ENCODE measurements at places on chromosomes 3 and 15.
A peak's percentile ranks its signal among the peaks of the same experiment; 100 is the strongest.

GRCh38 chr15:50500352-50500751 lies 46.1 kb downstream of the USP50 start:
- no peak for DNase-seq

DNA sequence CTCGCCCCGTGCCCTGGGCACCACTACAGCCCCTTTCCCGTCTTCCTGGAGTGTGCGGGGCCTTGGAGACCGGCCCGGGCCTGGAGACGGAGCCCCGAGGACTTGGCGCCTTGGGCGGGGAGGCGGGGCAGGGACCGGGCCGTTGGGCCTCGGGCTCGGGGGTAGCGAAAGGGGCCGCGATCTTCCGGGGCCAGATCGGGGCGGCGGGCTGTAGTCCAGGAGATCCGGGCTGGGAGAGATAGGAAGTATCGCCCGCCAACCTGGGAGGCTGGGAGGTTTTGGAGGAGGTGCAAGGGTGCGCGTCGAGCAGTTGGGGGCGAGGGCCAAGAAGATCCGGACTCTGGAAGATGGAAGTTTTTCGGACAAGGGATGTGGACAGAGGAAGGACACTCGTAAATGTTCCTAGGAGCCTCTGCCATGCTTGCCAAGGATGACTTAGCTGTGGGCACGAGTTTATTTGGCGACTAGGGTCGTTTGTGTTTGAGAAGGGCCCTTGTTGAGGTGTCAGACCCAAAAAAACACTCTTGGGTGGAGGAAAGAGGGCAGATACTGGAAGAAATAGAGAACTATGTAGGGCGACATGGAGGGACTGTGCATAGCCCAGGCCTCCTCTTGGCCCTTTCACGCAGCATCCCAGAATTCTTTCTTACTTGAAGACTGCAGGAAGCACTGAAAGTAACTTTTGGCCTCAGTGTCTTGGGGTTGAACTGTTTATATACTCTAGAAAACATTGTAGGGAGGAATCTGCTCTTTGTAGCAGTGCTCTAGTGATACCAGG lies 712 bp downstream of the RTF1 start:
- DNase-seq: no peak

GRCh38 chr15:95501865-95502264 lies 828.6 kb upstream of the NR2F2 start:
- no peak for DNase-seq

DNA sequence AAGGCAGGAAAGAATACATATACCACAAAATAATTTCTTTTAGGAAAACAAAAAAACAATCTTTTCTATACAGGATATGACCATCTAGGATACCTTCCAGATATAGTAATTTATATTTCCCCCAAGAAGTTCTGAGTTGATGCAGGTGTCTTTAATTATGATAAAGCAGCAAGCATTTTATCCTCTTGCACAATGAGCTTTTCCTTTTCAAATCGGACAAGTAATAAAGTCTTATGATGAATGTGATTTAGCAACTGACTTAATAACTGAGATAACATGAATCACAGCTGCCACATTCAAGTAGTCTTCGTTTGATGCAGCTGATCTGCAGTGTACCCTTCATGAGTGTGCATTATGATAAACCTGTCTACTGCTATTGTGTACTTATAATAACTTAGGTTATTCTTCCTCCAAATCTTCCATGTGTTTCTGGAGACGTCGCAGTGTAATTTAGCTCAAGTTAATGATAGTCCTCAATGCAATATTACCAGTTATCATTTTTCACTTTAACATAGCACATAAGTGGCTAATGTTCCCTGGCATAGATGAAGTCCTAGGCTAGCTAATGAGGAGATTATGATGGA lies 260.3 kb upstream of the MRPL3 start:
- DNase-seq: no peak

DNA sequence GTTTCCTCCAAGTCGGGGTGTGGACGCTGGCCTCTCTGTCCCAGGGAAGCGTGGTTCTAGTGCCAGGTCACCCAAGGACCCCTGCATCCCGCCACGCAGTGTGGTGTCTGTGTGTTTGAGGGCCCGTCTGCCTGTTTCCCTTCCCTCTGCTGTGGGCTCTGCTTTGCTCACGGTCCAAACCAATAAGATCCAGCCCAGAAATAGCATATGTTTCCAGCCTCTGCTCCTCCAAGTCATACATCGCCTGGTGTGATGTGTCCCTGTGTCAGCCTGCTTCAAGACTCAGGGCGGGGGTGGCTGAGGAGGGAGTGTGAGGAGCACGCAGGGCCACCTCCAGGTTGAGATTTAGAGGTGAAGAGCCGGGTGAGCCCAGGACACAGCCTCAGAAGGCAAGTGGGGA lies 21.9 kb upstream of the RPL29 start:
- no peak for DNase-seq

- no peak for DNase-seq
These were observed 229.4 kb upstream of the TOPAZ1 start for GRCh38 chr3:44012160-44012899.

DNA sequence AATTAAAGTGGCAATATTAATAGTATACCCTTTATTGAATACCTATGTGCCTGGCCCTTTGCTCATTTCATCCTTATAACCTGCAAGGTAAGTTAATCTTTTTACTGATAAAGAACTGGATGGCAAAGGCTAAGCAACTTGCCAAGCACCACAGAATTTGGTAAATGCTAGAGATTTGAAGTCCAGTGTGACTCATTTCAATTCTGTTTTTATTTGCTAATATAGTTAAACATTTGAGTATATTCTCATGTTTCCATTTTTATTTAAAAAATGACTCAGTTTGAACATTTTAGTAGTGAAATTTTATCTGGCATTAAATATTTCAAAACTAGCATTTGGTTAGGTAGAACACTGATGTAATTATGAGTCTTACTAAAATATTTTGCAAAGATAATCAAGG lies 11.3 kb downstream of the PFN2 start:
- DNase-seq: no peak

- DNase-seq: no peak
These were observed 86.4 kb upstream of the TTBK2 start for GRCh38 chr15:43006991-43007390.

DNA sequence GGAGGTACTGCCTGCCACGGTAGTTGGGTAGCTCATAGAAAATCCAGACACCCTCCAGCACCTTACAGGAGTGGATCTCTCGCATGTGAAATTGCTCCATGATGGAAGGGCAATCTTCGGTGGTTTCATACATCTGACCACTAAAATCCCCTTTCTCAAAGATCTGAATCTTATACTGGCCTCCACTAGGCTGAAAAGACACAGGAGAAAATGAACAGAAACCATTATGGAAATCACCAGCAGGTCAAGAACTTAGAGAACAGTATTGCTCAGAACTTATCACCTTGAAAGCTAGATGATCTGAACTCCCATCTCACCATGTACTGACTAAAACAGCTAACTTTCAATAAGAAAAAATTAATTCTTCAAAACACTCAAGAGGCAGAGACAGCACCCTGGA lies 5.4 kb downstream of the CRYGS start:
- no peak for DNase-seq

GRCh38 chr15:70308011-70308734 lies 210.5 kb upstream of the TLE3 start:
- no peak for DNase-seq

DNA sequence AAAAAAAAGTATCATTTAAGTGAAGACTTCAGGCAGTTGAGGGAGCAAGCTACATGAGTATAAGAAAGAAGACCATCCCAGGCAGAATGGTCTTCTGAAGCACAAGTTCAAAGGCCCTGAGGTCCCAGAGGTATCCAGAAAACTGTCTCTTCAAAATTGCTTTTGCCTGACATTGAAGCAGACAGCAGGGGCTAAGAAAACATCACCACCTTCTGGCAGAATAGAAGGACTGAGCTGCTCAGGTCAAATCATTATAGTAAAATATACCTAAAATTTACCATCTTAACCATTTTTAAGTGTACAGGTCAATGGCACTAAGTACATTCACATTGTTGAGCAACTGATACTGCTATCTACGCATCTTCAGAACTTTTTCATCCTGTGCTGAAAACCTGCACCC lies 16.4 kb downstream of the GPR160 start:
- DNase-seq: no peak

GRCh38 chr3:150589759-150590158 lies 13.4 kb upstream of the SELENOT start:
- no peak for DNase-seq

- peak; percentile 76 for DNase-seq
These were observed 102.8 kb downstream of the IL12A start for GRCh38 chr3:160091441-160091840.

GRCh38 chr3:43855674-43856299 lies 165.0 kb downstream of the ABHD5 start:
- DNase-seq: peak; percentile 23

- DNase-seq: no peak
These were observed 100.6 kb downstream of the KLHL25 start for GRCh38 chr15:85694091-85694490.

- no peak for DNase-seq
These were observed 8.5 kb downstream of the CRBN start for GRCh38 chr3:3170998-3171397.

GRCh38 chr3:8835385-8835784 lies 66.0 kb upstream of the OXTR start:
- peak; percentile 10 for DNase-seq

DNA sequence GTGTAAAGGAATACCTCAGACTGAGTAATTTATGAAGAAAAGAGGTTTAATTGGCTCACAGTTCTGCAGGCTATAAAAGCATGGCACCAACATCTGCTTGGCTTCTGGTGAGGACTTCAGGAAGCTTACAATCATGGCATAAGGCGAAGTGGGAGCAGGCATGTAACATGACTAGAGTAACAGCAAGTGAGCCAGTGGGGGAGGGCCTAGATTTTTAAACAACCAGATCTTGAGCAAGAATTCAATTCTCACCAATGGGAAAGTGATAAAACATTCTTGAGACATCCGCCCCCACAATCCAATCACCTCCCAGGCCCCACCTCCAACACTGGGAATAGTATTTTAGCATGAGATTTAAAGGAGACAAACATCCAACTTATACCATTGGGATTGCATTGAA lies 44.2 kb upstream of the BCL2A1 start:
- no peak for DNase-seq

GRCh38 chr15:31081588-31082250 lies 19.8 kb downstream of the TRPM1 start:
- peak; percentile 80 for DNase-seq

- DNase-seq: no peak
These were observed 117.8 kb downstream of the RAB11A start for GRCh38 chr15:65987100-65987499.

GRCh38 chr3:114011059-114011797 lies 45.1 kb downstream of the CCDC191 start:
- no peak for DNase-seq

DNA sequence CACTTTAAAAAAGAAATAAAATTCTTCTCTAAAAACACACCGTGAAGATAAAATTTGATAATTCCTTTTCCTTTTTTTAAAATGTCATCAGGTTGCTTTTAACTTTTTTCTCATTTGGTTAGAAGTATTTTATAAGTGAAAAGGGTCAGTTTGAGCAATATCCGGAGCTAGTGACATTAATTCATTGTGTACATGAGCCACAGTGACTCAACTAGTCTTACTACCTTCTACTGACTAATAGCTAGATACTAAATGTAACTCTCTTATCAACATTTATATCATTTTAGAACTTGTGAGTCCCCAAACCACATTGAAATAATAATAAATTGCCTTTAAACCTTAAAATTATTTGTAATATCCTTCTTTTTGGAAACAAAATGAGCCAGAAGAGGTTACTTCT lies 101.2 kb upstream of the ZBTB20 start:
- DNase-seq: no peak

- DNase-seq: no peak
These were observed 864.9 kb downstream of the FHIT start for GRCh38 chr3:60386306-60386705.

Measured in NCI-H146 (cell line).